HCT116 (cell line): ENCODE measurements at places on chromosomes 1 and 21.
A peak's percentile ranks its signal among the peaks of the same experiment; 100 is the strongest.

- DNase-seq = no peak
These were observed 144.7 kb downstream of the GRIK3 start for GRCh38 chr1:36889478-36890226.

DNA sequence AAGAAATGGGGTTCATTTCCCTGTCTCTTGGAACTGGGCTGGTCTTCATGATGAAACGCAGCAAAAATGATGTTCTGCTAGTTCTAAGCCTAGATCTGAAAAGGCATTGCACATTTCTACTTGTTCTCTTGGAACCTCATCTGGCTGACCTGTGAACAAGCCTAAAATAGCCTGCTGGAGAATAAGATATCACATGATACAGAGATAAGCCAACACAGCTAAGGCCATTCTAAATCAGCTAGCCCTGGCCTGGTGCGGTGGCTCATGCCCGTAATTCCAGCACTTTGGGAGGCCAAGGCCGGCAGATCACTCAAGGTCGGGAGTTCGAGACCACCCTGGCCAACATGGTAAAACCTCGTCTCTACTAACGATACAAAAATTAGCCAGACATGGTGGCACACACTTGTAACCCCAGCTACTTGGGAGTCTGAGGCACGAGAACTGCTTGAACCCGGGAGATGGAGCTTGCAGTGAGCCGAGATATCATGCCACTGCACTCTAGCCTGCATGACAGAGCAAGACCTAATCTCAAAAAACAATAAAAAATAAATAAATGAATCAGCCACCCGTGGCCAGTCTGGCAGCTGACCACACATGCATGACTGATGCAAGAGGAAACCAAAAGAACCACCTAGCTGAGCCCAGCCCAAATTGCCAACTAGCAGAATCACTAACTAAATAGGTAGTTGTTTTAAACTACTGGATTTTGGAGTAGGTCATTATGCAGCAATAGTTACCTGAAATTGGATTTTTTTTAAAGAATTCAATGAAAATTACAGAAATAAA lies 18.0 kb downstream of the CD244 start:
- DNase-seq = no peak

GRCh38 chr21:42106425-42106824 lies 35.3 kb downstream of the UMODL1 start:
- DNase-seq = no peak

- peak; percentile 54 for DNase-seq
These were observed 892 bp downstream of the TYW3 start for GRCh38 chr1:74733604-74734484.

- no peak for DNase-seq
These were observed 542 bp upstream of the XPR1 start for GRCh38 chr1:180631194-180631765.

- DNase-seq = no peak
These were observed 66.7 kb downstream of the PATJ start for GRCh38 chr1:61808968-61809367.
